ENCODE measurements at places on chromosomes 5 and 9.

- no peak for DNase-seq
Observed at GRCh38 chr5:85266692-85267091, 882.0 kb upstream of the EDIL3 start.

DNA sequence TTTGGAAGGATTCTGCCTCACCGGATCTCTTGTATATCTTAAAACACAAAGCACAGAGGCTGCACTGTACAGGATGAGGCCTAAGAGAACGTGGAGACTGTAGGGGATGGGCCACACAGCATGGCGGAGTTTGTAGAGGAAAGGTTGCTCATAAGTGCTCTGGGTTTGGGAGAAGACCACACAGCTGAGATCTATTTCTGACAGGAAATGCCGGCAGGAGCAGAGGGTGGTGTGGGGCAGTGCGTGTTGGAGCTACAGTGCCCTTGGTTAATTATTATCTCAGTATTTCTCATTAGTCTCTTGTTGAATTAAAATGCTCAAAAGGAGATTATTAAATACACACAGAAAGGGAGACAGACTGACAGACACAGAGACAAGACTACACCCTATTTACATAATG lies 9.6 kb downstream of the PALM2AKAP2 start:
- no peak for DNase-seq

GRCh38 chr5:136484808-136485325 lies 119.5 kb upstream of the TRPC7 start:
- DNase-seq = no peak

DNA sequence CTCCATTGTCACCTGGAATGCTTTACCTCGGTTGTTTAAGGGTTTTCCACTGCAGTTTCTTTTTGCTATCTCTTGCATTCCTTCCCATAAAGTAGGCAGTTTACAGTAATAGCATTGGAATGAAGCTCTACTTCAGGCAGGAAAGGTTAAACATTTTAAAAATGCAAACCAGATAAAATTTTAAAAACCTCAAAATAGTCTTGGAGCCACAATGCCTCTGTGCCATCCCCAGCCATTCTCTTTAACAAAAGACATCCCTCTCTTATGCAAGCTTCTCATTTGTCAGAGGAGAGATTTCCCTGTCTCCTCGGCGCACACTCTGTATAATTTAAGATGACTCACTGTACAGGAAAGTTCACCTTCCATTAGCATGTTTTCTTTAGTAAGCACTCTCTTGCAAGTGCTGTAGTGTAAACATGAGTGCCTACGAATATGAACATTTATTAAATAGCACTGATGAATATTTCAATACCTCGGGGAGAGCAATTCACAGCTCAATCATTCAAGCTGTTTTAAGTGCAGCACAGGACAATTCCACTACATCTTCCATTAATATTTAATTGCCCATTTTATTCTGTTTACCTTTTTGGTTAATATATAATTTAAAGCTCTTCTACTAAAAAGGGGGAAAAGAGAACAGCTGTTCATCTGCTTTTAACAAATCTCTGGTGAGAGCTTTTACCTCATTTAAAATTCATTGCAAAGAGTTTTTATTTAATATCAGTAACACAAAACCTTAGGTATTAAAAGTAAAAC lies 343.6 kb downstream of the SPATA31D1 start:
- DNase-seq = no peak

DNA sequence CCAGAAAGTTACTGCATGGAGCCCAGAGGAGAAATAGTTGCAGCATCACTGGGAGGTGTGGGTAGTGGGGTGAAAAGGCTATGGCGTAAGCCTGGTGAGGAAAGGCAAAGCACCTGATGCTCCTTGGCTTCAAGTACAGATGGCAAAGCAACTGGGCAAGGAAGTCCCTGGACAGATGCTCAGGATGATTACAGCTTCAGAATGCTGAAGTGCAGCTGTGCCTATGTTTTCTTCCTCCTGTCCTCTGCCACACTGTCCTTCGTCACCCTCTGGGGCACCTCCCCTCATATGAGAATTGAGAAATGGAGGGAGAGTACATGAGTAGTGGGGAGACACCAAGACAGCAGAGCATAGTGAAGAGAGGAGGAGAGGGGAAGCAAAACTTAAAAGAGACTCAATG lies 328.0 kb downstream of the PDE4D start:
- no peak for DNase-seq

- peak; percentile 15 for DNase-seq
Observed at GRCh38 chr5:34415559-34416198, 240.4 kb upstream of the RAI14 start.

GRCh38 chr5:65577141-65577540 lies 14.0 kb downstream of the PPWD1 start:
- DNase-seq = no peak

GRCh38 chr5:122053181-122054109 lies 24.6 kb downstream of the LOX start:
- DNase-seq = no peak

GRCh38 chr5:143249851-143250250 lies 153.6 kb downstream of the NR3C1 start:
- DNase-seq = no peak

DNA sequence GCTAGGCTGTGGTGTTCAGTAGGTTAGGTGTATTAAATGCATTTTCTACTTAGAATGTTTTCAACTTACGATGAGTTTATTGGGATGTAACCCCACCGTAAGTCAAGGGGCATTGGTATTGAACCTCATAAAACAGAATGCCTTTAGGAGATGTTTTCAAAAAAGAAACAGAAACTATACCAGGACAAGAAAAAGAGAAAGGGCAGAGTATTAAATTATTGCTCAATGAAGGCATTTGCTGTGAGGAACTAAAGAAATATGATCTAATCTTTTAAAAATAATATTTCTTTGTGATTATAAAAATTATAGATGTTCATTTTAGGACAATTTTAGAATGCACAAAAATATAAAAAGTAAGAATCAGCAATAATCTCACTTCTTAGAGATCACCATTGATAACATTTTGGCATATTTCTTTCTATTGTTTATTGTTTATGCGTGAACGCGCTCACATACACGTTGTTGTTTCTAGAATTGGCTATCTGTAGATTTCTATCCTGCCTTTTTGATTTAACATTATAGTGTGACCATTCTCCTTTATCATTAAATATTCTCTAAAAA lies 8.0 kb downstream of the GALNT12 start:
- no peak for DNase-seq

DNA sequence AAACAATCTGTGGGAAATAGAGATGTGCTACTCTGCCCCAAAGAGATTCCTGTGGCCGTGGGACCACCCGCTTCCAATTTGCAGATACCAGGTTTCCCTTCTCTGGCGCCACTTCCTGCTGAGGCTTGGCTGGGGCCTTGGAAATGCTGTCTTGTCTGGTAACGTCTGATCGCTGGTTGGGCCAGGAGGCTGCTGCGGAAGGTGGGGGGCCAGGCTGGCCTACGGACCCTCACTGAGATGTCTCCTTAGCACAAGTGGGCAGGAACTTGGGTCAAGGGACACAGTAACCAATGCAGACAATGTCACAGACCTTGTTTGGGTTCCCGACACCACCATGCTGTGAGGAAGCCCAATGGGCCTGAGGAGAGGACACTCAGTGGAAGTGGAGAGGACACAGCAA lies 31.7 kb upstream of the IRX4 start:
- DNase-seq = no peak

DNA sequence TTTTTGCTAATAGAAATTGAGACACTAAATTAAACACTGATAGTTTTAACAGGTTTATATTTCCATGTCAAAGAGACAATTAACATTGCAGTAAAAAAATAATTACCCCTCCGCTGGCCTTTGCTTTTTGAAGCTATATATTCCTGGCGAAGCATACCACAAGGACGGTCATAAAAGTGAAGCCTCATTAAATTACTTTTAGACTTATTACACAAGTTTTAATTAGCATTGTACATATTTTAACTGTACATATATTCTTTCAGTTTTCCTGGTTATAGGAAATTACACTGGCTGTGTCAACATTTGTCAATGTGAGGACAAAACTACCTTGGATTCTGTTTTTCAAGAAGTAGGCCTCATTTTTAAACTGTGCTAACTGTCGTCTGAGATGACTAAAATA lies 1.2 kb downstream of the CDKN2A start:
- DNase-seq = no peak

GRCh38 chr9:123640792-123641222 lies 284.8 kb downstream of the CRB2 start:
- no peak for DNase-seq

DNA sequence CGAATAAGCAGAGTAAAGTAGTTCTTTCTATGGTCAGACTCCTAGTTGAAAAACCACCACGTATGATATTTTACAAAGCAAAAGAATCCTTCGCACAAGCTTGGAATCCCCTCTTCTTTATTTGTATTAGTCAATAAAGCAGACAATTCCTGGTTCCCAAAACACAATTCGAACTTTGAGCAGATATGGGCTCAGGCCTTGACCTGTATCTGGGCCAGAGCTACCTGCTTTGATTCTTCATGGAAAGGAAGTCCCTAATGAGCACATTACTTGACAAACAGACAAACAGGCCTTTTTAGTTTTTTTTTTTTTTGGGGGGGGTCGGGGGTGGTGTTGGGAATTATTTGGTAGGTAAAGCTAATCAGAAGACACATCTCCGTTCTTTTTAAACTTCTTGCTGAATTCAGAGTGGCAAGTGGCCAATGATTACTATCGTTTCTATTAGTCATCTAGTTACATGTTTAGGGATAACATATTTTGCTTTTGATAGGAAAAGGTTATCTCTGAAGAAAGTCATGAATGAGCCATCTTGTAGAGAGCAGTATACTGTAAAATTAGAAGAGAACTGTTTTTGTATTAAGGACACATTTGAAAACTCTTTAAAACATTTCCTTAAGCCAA lies 116.6 kb upstream of the HMHB1 start:
- no peak for DNase-seq

- no peak for DNase-seq
Observed at GRCh38 chr5:159503236-159503635, 172.9 kb upstream of the IL12B start.

DNA sequence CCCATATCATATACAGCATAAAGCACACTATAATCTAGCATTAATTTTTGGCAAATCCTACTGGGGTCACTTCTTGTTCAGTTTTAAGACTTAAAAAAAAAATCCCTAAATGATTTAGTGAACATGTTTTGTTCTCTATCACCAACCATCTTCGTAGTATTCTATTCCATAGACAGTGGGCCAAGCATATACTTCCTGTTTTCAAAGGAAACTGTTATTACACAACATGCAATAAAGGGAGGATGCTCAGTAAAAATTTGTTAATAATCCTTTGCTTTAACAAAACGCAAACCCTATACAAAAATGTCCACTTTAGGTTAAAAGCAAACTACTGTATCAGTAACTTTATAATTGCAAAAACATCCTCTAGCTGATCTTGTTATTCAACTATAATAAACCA lies 13.0 kb downstream of the CCNH start:
- DNase-seq = no peak

DNA sequence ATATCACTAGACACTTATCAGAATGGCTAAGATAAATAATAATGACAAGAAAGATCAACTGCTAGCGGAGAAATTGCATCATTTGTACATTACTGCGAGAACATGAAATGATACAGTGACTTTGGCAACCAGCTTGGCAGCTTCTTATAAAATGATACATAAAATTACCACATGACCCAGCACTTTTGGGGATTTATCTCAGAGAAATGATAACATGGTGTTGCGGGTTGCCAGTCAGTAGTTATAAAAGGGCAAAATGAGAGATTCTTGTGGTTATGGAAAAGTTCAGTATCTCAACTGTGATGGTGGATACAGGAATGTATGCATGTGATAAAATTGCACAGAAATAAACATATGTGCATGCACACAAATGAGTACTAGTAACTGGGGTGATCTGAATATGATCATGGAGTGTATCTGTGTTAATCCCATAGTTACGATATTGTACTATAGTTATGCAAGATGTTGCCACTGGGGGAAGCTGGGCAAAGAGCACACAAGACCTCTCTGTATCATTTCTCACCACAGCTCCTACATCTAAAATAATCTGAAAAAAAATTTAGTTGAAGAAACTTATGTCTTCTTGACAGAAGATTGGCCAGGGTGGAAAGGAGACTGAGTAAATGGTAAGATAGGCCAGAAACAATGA lies 128.9 kb downstream of the NXNL2 start:
- DNase-seq = no peak

- DNase-seq = no peak
Observed at GRCh38 chr9:98455256-98456155, 200.1 kb upstream of the TBC1D2 start.

DNA sequence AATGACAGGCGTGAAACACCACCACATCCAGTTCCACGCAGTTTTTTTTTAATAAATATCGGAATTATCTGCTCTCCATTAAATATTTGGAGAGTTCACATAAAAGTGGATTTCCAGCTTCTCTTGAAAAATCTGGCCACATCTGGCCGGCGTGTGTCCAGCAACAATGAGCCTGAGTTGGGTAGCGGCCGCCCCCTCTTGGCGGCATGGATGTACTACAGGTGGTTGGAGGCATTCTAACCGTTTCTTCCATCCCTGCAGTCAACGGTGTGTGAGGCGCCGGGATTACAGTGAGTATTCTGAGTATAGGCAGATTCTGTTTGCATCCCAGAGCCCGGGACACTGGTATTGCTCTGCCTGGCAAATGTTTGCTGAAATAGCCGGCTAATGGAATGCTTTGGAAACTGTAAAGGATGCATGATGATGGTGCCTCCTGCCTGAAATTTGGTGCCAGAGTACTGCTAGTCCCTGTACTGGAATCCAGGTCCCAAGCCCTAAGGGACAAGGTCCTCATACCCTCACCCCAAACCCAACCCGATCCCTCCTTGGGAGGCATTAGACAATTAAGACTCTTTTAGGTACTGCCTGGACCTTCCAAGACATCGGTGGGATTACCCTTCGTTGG lies 13.6 kb upstream of the GM2A start:
- DNase-seq = peak; percentile 81

DNA sequence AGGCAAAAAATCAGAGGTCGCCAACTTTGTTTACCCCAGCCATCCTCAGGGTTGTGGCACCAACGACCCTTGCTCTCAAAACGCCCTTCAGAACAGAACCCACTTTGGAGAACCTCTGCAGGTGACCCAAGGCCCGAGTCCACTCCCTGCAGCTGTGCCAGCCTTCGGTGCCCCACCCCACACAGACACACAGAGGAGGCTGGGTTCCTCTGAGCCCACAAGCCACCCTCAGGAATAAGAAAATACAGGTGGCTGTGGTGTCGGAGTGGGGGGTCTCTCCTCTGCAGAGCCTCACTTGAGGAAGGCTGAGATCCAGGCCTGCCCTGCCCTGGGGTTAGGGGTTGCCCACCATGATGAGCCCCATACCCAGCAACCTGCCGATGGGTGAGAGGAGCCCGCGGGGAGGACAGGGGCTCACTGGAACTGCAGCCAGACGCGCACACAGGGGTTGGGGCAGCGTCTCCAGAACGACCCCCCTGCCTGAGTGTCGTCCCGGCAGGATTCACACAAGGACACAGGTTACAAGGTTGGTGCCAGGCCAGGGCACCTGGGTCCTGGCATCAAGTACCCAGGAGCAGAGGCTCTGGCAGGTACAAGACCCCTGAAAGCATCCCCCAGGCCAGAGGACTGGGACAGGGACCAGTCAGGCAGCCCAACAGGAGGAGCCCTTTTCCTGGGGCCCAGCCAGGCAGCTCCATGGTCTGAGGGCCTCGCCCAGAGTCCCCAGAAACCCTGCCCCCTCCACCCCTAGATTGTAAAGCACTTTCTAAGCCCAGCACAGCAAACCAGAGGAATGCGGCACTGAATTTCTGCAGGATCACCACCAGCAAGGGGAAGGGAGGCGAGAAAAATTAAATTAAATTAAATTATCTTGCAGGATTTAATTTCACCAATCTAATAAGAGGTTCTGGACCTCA lies 40.0 kb downstream of the NACC2 start:
- no peak for DNase-seq

GRCh38 chr5:43415935-43416802 lies 4.0 kb upstream of the CCL28 start:
- DNase-seq = no peak

Measured in GM23338 (cell line).